ENCODE measurements at places on chromosomes 7 and 10.

- no peak for DNase-seq
Measured at GRCh38 chr7:42479816-42480633, 243.0 kb upstream of the GLI3 start.

DNA sequence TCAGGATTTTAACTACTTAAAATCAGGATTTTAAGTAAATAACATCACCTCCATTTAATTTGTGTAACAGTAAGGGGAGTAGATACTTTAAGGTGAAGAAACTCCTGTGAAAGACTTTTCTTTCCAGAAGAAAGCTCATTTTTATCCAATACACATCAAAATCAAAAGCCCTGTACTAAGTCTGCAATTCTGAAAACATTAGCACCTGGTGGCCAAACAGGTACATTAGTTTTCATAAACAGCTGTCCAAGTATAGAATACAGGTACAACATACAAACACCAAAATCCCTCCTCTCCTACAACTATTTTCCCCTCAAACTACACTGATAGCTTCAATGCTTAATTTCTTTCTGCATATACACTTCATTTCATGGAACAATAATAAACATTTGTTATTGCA lies 22.9 kb downstream of the FAM3C start:
- DNase-seq = no peak

- DNase-seq = no peak
Measured at GRCh38 chr10:94376865-94377264, 14.1 kb upstream of the NOC3L start.

GRCh38 chr7:132485600-132486273 lies 90.5 kb downstream of the PLXNA4 start:
- no peak for DNase-seq

DNA sequence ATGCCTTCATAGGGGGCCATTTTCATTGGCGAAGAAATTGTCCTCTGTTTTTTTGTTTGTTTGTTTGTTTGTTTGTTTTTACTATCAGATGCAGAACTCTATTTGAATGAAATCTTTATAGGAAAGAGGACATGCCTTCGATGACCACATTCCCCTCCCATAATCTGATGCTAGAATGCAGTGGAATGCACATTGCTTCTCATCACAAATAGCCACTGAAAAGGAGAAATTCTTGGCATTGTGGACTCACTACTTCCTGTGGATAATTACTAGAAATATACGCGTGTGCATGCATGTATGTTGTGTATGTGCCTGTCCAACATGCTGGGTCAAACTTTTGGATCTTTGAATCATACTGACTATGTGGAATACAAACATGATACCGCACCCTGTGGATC lies 70.5 kb upstream of the SFMBT2 start:
- peak; percentile 39 for DNase-seq

GRCh38 chr10:90319188-90319914 lies 538.5 kb downstream of the HTR7 start:
- DNase-seq = peak; percentile 73

GRCh38 chr7:36545291-36545690 lies 155.6 kb downstream of the ANLN start:
- DNase-seq = no peak

GRCh38 chr7:14899030-14899429 lies 3.5 kb downstream of the DGKB start:
- DNase-seq = peak; percentile 73

- DNase-seq = no peak
Measured at GRCh38 chr7:38507384-38507783, 123.8 kb downstream of the AMPH start.

DNA sequence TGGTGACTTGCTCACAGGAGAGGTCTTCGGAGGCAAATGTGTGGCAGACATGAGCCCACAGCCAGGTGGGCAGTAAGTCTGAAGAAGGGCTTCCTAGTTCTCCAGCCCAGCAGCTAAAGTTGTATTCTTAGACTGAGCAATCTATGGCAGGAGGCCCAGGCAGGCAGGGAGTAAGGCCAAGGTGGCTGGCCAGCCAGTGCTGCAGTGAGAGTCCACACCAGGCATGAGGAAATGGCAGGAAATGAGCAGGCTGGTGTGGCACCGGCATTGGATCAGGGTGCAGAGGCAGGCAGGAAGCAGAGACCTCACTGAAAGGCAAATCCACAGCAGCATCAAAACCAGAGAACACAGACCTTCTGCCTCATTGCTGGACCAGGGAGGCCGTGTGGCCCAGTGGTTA lies 84.6 kb upstream of the PDE1C start:
- no peak for DNase-seq

DNA sequence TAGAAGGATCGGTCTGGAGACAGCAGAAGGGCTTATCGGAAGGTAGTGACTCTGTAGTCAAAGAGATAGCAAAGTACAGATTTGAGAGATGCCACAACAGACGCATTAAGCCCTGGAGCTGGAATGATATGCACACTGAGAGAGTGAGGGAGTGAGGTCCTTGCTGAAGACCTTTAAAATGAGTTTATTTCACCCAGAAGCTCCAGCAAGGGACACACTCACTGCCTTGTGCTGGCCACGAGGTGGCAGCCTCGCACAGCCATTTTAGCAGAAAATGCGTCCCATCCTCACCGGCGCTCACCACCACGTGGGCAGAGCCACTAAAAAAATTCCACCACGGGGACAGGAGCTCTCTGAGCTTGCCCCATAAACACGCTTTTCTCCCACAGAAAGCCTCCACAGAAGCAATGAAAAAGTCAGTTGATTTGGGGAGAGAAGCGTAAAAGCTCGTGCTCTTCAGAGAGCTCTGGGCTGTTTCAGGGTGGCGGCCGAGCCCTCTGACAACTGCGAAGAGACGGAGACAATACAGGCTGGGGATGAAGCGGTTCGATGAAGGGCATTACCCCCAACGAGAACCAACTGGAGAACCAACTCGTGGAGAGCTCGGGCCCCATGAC lies 163.0 kb upstream of the KLF14 start:
- DNase-seq = peak; percentile 81

DNA sequence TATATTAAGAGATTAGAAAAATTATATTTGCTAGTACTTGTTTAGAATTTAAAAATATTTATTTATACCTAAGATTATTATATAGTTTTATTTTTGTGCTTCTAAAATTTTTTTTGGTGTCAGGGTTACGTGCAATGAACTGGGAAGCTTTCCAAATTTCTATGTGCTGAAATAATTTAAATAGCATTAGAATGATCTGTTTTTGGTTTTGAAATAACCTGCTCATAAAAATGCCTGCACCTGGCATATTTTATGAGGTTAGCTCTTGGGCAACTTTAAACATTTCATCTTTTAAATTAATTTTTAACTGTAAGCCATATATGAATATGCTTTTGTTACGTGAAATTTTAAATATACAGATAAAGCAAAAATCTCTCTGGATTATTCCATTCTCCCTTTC lies 482.5 kb downstream of the GLRX3 start:
- DNase-seq = no peak

GRCh38 chr7:37145682-37146081 lies 303.0 kb downstream of the ELMO1 start:
- no peak for DNase-seq

- no peak for DNase-seq
Measured at GRCh38 chr7:3973264-3973663, 672.2 kb downstream of the SDK1 start.

GRCh38 chr7:92547579-92547978 lies 19.0 kb downstream of the RBM48 start:
- DNase-seq = no peak

- DNase-seq = peak; percentile 23
Measured at GRCh38 chr10:77946084-77946483, 19.5 kb upstream of the DLG5 start.

- DNase-seq = no peak
Measured at GRCh38 chr10:132973903-132974241, 31.5 kb upstream of the CFAP46 start.

DNA sequence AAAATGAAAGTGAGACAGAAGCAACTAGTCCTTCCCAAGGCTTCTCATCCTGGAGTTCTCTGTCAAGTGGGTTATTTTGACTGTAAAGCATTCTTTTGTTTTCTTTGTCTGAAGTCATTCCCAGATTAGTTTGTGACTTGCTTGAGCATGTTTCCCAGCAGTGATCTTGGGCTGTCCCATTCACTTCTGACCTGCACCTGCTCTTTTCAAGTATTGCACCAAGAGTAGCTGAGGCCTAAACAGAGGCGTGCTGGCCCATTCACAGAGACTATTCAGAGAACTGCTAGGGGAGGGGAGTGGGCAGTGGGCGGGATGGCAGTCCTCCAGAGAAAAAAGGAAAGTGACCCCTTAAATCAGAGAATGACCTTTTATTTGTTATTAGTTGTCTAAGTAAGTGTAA lies 61.3 kb downstream of the CACNA2D1 start:
- no peak for DNase-seq

- DNase-seq = no peak
Measured at GRCh38 chr10:118712930-118713634, 41.7 kb downstream of the CACUL1 start.

- no peak for DNase-seq
Measured at GRCh38 chr7:122257056-122257455, 47.5 kb downstream of the FEZF1 start.

DNA sequence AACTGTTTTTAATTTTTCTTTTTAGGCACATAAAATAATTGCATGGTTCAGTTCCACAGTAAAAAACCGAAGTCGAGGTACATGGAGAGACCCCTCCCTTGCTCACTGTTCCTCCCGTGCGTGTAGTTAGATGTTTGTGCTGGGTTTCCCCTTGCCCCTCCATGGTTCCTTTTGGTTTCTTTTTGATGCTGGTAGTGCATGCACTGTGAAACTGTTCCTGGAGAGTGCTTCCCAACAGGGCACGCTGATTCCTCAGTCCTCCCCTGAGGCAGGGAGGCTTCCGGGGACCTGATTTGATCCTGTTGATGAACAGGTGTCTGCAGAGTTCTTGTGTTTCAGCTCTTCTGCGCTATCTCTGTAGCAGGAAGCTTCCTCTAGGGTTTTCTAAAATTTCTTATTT lies 69.5 kb downstream of the ADCY1 start:
- no peak for DNase-seq

GRCh38 chr10:25328361-25328760 lies 153.6 kb downstream of the GPR158 start:
- no peak for DNase-seq

- DNase-seq = peak; percentile 54
Measured at GRCh38 chr10:109773288-109774120, 149.8 kb downstream of the XPNPEP1 start.

DNA sequence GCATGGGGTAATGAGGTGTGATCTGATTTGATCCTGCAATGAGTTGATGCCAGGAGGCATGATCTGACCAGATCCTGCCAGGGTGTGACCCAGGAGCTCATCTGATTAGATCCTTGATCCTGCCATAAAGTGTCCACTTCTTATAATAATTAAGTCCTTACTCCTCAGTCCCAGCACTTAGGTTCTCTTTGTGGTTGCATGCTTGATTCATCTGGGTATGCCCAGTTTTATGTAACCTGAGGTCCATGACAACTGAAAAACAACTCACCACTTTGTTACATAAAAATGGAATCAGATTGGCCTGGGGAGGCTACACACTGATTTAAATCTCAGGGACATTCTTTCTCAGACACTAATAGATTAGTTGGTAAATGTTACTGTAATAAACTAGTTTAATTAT lies 19.1 kb downstream of the ACADSB start:
- no peak for DNase-seq

GRCh38 chr10:92478536-92478935 lies 95.4 kb downstream of the IDE start:
- peak; percentile 5 for DNase-seq

- no peak for DNase-seq
Measured at GRCh38 chr7:75850235-75850634, 28.6 kb upstream of the RHBDD2 start.

GRCh38 chr10:124562425-124563060 lies 100.9 kb downstream of the LHPP start:
- DNase-seq = no peak

DNA sequence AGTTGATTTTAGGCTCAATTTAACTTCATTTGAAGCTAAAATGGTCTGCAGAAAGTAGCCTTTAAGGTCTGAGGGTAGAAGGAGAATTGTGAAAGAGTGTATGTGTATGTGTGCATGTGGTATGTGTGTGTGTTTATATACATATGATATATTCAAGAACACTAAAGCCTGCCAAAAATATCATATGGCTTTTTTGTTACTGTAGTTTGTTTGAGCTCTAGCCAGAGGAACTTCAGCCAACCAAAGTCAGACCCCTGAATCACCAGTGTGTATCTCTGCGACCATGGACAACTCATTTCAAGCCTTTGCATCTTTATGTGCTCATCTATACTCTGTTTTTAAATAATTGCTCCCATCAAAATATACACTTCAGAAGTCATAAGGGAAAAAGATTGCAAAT lies 58.4 kb upstream of the HDAC9 start:
- peak; percentile 75 for DNase-seq

- DNase-seq = no peak
Measured at GRCh38 chr7:133359449-133359848, 106.6 kb downstream of the EXOC4 start.

GRCh38 chr7:27111751-27112277 lies 9.3 kb upstream of the HOXA2 start:
- DNase-seq = peak; percentile 64

DNA sequence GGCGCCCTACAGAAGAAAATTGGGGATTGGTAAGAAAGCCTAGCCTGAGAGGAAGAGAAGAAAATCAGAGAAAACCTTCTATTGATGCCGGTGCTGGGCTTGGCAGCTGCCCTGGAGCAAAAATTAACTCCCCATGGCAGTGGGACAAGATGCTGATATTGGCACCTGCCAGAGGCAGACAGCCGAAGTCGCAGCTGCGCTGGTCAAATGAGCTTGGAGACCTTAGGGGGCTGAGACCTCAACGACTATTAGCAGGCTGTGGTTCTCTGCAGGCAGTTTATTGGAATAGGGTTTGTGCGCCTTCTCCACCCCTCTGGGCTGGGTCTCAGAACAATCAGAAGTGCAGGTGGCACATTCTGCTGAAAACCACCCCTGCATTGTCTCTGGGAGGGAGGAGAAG lies 213.7 kb downstream of the GFRA1 start:
- DNase-seq = no peak

DNA sequence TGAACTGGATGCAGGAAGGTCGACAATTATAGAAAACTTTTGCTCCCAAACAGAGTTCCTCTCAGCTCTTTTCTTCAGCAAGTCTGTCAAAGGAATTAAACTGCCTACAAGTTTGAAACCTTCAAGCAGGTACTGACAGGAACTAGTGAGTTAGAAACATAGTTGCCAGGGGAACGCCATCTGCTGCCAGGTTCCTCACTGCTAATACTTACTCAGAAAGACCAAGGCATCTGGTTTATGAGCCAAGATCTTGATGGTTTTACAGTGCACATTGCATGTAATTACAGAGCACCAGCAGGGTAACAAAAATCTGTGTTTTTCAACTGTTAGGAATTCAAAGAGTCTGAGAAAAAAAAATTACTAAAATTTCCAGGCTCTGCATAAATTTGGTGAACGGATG lies 300.0 kb upstream of the NRG3 start:
- DNase-seq = no peak

- DNase-seq = peak; percentile 79
Measured at GRCh38 chr10:46106410-46107255, 60.6 kb upstream of the MSMB start.

- DNase-seq = no peak
Measured at GRCh38 chr7:70292716-70293115, 694.4 kb downstream of the AUTS2 start.
